ENCODE measurements at places on chromosomes 2 and 18.

DNA sequence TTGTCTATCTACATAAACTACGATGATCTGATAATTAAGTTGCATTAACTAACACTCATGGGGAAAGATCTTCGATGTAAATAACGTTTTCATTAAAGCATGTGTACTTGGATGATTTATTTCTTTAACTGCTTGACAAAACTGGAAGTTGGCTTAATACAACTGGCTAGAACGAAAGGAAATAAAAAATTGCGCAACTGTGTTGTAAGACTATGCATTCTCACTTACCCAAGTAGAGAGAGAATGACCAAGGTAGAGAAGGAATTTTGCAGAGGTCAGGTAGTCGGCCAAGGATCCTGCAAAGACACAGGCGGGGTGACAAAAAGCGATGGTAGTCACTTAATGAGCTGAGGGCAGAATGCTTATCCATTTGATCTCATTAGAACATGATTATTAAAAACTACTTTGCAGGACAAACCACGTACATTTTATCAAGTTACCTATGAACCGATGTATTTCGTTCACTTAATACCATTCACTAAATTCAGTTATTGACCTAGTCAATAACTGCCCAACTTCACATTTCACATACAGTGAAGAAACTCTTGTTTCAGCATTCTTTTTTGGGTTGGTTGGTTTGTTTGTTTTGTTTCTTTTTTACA, 900 bp downstream of the SLC40A1 start:
- no peak for DNase-seq

- no peak for DNase-seq
Observed at GRCh38 chr18:13836559-13836958, 12.6 kb downstream of the MC5R start.

DNA sequence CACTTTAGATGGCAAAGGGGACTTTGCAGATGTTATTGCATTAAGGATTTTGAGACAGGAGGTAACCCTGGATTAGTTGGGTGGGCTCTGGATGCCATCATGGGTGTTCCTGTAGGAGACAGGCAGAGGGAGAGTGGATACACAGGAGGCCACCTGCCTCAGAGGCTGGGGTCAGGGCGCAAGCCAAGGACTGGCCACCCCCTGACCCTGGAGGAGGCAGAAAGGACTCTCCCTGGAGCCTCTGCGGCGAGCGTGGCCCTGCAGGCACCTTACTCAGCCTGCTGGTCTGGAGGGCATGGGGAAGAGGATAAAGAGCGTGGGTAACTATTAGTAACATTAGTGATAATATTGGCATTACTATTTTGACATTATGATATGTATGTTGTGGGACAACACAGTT, 21.6 kb upstream of the OTOS start:
- DNase-seq = no peak

GRCh38 chr2:80185091-80185490, 119.5 kb downstream of the LRRTM1 start:
- DNase-seq = no peak

GRCh38 chr18:35050705-35051195, 9.5 kb downstream of the MAPRE2 start:
- no peak for DNase-seq

- DNase-seq = peak; percentile 89
Observed at GRCh38 chr2:200966770-200967169, 3.3 kb upstream of the ORC2 start.

Data from RPMI7951 (cell line).